ENCODE measurements at places on chromosomes 12 and 14. TPM values are rescaled to one million over a fixed set of nuclear protein-coding genes. Genes with fewer than 3 reads are reported as not detected.

The TOGARAM1 gene
- total RNA-seq = 7.9 TPM

The AKAP3 gene
- total RNA-seq = 2.0 TPM

The GLIPR1L2 gene
- total RNA-seq = 0.27 TPM

The CEBPE gene
- 0.34 TPM for total RNA-seq

The GSC gene
- not detected for total RNA-seq

The INHBC gene
- not detected for total RNA-seq

The WIF1 gene
- total RNA-seq = not detected

The TMEM132D gene
- total RNA-seq = not detected

The KCNMB4 gene
- total RNA-seq = 1.0 TPM

The CPNE6 gene
- total RNA-seq = not detected

The HCAR2 gene
- total RNA-seq = not detected

The PRH2 gene
- total RNA-seq = not detected

Data from activated CD8-positive, alpha-beta T cell treated with anti-CD3 and anti-CD28 coated beads for 36 hours (primary cell).